SW480 (cell line): ENCODE measurements at places on chromosomes 11 and 22.

DNA sequence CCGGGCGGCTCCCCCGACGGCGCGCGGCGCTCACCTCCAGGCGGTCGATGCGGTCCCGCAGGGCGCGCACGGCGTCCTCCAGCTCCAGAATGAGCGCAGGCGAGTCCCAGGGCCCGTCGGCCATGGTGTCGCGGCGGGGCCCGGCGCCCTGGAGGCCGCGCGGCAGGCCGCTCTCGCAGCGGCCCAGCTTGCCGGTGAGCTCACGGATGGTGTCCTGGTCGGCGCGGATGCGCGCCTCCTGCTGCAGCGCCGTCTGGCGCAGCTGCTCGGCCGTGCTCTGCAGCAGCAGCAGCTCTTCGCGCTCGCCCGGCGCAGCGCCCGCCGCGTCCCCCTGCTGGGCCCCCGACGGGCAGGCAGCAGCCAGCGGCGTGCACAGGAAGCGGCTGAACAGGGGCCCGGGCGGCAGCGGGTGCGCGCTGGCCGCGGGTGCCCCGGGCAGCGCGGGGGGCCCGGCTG, 599 bp downstream of the NPTXR start:
- DNase-seq = peak; percentile 71

GRCh38 chr11:45810431-45811108, 5.6 kb downstream of the SLC35C1 start:
- DNase-seq = no peak

DNA sequence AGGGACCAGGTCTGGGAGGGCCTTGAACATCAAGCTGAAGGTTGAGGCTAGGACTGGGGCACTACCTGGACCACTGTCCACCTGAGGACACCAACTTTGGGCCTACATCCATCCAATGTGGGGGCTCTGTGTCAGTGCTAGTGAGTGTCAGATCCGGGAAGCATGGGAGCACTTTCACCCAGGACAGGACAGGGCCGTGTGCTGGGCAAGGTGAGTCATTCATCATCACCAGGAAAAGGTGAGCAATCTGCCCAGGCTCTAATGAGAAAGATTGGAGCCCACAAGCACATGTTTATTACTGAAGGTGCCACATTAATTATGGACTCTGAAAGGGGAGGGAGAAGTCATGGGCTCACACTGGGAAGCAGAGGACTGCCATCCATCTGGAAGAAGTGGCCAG, 39.7 kb upstream of the DRD2 start:
- DNase-seq = no peak

DNA sequence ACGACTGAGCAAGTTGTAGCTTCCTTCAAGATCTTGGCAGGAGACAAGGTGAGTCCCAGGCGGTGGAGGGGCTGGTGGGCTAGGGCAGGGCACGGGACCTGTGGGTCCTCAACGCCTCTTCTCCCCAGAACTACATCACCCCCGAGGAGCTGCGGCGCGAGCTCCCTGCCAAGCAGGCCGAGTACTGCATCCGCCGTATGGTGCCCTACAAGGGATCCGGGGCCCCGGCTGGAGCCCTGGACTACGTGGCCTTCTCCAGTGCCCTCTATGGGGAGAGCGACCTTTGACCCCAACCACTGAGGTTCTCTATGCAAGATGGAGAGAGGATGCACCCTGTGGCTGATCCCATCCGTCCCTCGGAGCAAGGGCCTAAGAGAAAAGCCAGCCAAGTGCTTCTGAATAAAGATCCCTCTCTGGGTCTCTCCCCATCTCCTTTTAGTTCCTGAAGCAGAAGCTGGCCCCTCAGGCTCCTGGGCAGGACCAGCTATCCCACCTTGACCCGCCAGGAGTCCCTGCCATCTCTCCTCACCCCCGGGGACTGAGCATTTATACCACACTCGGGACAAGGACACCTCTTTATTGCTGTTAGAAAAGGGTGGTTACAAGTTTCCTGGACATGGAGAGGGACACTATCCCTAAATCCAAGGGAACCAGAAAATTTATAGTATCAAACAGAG, 5.4 kb downstream of the CTSF start:
- no peak for DNase-seq

DNA sequence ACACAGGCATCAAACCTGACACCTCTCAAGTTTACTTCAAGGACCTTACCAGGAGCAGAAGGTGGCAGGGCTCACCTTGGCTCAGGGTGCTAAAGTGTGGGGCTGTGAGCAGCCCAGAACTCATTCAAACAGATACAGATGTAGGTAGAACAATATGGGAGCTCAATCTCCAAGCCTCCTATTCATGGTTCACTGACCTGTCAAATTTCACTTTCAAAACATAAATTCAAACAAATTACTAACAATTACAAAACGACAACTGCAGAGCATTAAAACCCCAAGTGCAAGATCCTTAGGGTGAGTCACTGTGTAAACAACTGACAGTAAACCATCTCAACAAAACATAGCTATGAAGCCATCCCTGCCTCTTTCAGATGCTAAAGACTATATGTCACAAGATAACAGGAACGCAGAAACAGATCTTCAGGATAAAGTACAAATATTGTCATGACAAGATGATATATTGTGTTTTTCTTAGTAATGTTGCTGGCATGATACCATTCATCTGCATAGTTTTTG, 303.5 kb upstream of the ANO3 start:
- no peak for DNase-seq

DNA sequence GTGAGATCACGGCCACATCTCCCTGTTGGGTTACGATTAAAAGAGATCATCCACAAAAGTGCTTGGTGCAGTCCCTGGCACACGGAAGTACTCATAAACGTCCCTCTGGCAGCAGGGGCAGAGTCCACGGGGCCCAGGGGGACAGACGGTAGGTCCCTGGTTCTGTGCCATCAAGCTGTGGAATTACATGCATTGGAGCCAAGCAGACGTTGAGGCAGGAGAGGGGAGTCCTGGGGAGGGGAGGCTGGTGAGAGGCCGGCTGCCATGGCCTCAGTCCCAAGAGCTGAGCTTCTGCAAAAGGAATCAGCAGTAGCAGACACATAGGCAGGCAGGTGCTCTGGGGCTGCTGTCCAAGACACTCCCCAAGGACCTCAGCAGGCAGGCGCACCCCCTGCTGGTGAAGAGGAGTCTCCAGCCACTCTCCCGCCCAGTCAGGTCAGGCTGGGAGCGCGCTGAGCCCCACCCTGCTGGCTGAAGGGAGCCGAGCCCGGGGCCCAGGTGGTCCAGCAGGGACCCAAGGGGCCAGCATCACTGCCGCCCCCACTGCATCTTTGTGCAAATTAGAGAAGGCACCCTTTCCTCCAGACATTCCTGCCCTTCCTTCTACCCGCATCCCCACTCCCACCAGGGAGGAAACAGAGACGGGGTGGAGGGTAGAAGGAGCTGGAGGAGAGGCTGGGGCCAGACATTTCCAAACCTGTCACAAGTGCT, 7.6 kb upstream of the KCTD17 start:
- peak; percentile 68 for DNase-seq

DNA sequence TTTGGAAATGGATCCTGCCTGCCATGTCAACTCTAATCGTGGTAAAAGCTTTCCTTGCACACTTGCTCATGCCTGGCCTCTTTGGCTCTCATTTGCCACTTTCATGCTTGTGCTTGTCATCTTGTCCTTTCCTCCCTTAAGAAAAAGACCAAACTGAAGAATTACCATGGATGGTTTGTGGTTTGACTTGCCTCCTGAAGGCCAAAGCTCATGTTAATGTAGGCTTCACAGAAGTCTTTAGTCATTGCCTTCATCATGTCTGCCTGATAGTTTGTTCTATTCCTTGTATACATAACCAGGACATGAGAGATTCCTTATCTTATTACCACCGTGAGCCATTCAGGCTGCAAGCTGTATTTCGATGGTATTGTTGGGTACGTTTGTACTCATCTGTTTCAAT, 17.3 kb downstream of the TEAD1 start:
- no peak for DNase-seq

- no peak for DNase-seq
Observed at GRCh38 chr11:12831471-12832202, 157.4 kb downstream of the TEAD1 start.

DNA sequence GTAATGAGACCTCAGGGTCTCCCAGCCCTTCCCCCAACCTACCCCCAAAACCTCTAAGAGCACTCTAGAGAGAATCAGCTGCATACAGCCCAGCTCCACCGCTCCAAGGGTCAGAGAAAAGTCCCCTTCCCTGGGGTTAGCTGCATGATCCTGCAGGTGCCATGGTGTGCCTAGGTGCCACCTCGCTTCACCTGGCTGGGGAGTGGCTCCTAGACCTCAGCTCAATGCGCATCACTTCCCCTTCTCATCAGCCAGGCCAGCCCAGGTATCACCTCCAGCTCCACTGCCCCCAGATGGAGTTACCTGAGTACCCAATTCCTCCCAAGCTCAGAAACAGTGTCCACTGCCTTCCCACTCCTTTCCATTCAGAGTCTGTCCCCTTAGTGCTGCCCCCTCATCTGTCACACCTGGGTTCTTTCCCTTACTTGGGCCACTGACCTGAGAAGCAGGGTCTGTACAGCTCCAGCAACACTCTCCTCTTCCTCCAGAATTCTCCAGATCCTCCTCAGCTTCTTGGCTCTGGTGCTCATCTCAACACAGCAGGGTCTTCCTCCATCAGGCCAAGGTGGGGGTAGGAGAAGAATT, 1.3 kb downstream of the STARD10 start:
- no peak for DNase-seq

DNA sequence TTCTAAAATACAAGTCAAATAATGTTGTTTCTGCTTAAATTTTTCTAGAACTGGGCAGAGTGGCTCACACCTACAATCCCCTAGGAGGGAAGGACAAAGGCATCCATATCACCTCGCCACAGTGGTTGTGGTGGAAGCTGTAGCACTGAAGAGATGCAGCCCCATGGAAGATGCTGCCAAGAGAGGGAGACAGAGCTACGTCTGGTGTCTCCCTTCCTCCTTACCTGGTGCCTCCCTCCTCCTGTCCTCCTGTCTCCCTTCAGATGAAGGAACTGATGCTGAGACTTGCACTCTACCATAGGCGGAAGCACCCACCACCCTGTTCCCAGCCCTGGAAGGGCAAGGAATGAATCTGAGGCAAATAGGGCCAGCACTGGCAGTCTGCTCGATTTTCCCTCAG, 22.3 kb downstream of the MMP27 start:
- peak; percentile 11 for DNase-seq
